ENCODE measurements at places on chromosomes 1 and 21. TPM values are rescaled to one million over a fixed set of nuclear protein-coding genes. Genes with fewer than 3 reads are reported as not detected.

Gene LDLRAD1
- 0.84 TPM for total RNA-seq

Gene DHCR24
- 217 TPM for total RNA-seq

Gene GUCA2A
- not detected for total RNA-seq

DNA sequence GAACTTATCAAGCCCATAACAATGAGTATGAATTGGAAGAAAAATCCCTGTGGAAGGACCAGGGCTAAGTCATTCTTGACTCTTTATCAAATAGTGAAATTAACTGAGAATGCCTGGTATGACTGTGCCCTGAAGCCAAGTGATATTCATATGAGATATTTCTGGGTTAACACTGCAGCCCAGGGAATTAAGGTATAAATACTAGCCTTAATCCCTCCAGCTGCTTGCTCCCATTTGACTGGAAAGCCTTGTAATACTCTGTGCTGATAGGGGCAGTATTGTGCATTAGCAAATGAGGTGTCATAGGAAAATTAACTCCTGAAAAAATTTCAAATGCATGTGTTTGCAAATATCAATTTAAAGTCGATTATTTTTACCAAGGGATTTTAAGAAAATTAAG lies 568.8 kb downstream of the LMO4 start:
- no peaks in the 10 kb centered on the region for H3K36me3 ChIP-seq
- no peak overlapping the region for H3K27ac ChIP-seq
- no peak overlapping the region for H3K4me3 ChIP-seq
- H3K4me1 ChIP-seq, result no peaks in the 10 kb centered on the region
- H3K27me3 ChIP-seq, result peaks cover 2% of the 10 kb centered on the region
- DNase-seq, result no peak
